Frontal cortex (tissue), 4 donors: ENCODE measurements at places on chromosomes 3 and 15. TPM values are rescaled to one million over a fixed set of nuclear protein-coding genes. Genes with fewer than 3 reads are reported as not detected.

EPHA3 gene
- 136 TPM for total RNA-seq

IGDCC3 gene
- 6.9 TPM for total RNA-seq

PSTPIP1 gene
- total RNA-seq, result 0.41 TPM

DCP1A gene
- total RNA-seq, result 9.4 TPM

SLC27A2 gene
- 1.6 TPM for total RNA-seq

KBTBD8 gene
- 19.2 TPM for total RNA-seq

MITF gene
- 1.6 TPM for total RNA-seq

TMEM212 gene
- total RNA-seq, result not detected

NOX5 gene
- total RNA-seq, result under 0.01 TPM

GOLGA6L9 gene
- total RNA-seq, result 4.1 TPM

MTFMT gene
- 15.1 TPM for total RNA-seq

LTK gene
- total RNA-seq, result not detected

LXN gene
- 7.3 TPM for total RNA-seq

FANCI gene
- 7.3 TPM for total RNA-seq

CTXN2 gene
- total RNA-seq, result 0.82 TPM

SMCO1 gene
- total RNA-seq, result not detected

TSEN2 gene
- 39.5 TPM for total RNA-seq

VEPH1 gene
- 13.0 TPM for total RNA-seq

SLC12A1 gene
- 1.6 TPM for total RNA-seq

GOLGA8O gene
- under 0.01 TPM for total RNA-seq

LYZL4 gene
- total RNA-seq, result not detected

HCLS1 gene
- total RNA-seq, result 0.82 TPM

ADCY5 gene
- total RNA-seq, result 29.8 TPM

UBA5 gene
- 77.9 TPM for total RNA-seq

UBAP1L gene
- total RNA-seq, result 2.0 TPM

HACD2 gene
- 59.9 TPM for total RNA-seq

GREM1 gene
- total RNA-seq, result 2.4 TPM

C2CD4B gene
- total RNA-seq, result 0.41 TPM

CXCR6 gene
- total RNA-seq, result not detected

CFAP100 gene
- 3.7 TPM for total RNA-seq

CISH gene
- total RNA-seq, result 0.41 TPM

SLC2A2 gene
- not detected for total RNA-seq

POU1F1 gene
- total RNA-seq, result not detected

HES1 gene
- total RNA-seq, result 14.7 TPM

GOLGA8G gene
- total RNA-seq, result not detected

DHFR2 gene
- total RNA-seq, result 10.2 TPM
